ENCODE measurements at places on chromosomes 5 and 9.

DNA sequence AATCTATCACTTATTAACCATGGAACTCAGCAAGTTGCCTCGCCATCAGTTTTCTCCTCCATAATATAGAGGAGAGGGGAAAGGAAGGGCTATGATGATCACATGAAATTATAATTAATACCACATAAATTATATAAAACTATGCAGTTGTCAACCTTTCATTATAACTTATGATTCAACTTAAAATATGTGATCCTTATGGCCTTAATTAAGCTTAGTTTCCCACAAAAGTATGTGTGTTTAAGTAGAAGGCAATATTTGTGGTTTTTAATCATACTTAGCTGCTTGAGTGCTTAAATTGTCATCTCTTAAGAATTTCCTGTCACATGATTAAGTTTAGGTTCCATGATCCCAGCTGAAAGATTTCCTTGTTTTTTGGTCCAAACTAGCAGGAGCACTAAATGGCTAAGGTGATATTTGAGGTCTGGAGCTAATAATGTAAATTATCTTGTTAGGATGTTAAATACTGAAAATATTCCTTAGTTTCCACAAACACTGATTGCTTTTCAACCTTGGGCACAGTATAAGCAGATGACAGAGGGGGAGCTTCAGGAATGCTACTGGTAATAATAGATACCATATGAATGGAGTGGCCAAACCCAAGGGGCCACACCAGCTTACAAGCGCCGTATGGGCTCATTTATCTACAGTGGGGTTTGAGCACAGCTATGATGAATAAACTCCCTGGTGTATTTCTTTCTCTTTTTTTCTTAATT, 26.4 kb upstream of the F2R start:
- no peak for DNase-seq

GRCh38 chr5:16970826-16971225, 34.7 kb upstream of the MYO10 start:
- DNase-seq = no peak

- DNase-seq = no peak
These were observed 5.7 kb upstream of the AGGF1 start for GRCh38 chr5:77024490-77024889.

DNA sequence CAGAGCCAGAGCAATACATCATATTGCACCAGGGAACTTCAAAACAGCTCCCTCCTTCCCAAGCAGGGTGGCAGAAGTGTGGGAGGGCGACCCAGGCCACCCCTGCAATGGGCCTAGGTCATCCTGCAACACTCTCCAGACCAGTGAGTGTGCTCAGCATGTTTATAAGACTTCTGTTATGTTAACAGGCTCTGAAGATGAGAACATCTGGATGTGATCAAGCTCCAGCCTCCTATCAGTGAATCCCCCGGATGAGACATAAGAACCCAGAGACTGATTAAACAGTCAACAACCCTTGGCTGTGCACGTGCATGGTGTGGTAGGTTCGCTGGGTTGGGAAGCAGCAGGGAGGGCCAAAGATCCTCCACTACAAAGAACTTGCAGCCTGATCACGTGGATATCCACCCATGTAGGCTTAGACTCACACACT, 63.3 kb downstream of the ABCA1 start:
- no peak for DNase-seq

DNA sequence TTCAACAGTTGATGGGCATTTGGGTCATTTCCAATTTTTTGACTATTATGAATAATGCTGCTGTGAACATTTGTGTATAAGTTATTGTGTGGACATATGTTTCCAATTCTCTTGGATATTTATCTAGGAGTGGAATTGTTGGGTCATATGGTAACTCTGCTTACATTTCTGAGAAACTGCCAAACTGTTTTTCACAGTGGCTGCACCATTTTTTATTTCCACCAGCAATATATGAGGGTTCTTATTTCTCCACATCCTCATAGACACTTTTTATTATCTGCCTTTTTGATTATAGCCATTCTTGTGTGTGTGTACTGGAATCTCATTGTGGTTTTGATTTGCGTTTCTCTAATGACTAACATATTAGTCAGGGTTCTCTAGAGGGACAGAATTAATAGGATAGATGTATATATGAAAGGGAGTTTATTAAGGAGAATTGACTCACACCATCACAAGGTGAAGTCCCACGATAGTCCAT, 14.7 kb upstream of the MED27 start:
- no peak for DNase-seq

GRCh38 chr9:5811751-5812150, 21.2 kb downstream of the ERMP1 start:
- DNase-seq = no peak

DNA sequence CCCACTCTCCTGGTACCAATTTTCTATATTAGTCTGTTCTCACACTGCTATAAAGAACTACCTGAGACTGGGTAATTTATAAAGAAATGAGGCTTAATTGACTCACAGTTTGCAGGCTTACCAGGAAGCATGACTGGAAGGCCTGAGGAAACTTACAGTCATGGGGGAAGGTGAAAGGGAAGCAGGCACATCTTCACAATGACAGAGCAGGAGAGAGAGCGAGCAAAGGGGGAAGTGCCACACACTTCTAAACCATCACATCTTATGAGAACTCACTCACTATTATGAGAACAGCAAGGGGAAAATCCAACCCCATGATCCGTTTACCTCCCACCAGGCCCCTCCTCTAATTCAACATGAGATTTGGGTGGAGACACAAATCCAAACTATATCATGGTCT, 72.2 kb downstream of the ATG10 start:
- DNase-seq = no peak

DNA sequence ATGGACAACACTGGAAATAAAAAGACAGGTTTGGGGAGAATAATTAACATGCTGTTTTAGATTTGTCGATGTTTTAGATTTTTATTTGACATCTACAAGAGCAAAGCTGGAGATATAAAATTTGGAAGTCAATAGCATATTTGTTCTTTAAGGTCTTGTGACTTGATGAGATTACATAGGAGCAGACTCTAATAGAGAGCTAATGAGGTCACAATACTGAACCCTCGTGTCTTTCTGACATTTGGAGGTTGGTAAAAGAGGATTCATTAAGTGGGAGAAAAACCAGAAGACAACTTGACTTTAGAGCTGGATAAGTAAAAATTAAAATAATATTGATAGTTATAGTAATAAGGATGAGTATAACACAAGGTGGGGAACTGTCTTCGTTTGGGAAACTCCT, 322.7 kb upstream of the SEMA6A start:
- DNase-seq = no peak

GRCh38 chr9:137000177-137000930, 4.0 kb upstream of the CLIC3 start:
- DNase-seq = no peak

DNA sequence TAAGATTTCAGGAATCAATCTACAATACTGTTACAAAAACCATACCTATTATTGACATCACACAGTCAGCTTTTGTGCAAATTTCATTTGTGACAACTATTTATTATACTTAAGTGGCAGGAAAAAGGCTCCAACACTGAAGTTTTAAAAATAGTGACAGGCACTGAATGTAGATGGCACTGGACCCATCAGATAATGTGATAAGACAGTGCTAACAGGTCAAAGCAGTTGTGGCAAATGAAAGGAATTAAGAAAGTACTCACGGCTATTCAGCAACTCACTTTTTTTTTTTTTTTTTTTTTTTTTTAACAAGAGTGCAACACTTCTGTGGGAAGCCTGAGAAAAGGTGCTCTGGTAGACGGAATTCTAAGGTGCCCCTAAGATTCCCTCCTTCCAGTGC, 115.0 kb upstream of the MEF2C start:
- DNase-seq = no peak

GRCh38 chr9:111412280-111412679, 71.9 kb downstream of the ECPAS start:
- DNase-seq = no peak

- DNase-seq = no peak
These were observed 46.3 kb downstream of the PTCD2 start for GRCh38 chr5:72366324-72366976.

GRCh38 chr5:169804861-169805260, 167.8 kb downstream of the DOCK2 start:
- no peak for DNase-seq

DNA sequence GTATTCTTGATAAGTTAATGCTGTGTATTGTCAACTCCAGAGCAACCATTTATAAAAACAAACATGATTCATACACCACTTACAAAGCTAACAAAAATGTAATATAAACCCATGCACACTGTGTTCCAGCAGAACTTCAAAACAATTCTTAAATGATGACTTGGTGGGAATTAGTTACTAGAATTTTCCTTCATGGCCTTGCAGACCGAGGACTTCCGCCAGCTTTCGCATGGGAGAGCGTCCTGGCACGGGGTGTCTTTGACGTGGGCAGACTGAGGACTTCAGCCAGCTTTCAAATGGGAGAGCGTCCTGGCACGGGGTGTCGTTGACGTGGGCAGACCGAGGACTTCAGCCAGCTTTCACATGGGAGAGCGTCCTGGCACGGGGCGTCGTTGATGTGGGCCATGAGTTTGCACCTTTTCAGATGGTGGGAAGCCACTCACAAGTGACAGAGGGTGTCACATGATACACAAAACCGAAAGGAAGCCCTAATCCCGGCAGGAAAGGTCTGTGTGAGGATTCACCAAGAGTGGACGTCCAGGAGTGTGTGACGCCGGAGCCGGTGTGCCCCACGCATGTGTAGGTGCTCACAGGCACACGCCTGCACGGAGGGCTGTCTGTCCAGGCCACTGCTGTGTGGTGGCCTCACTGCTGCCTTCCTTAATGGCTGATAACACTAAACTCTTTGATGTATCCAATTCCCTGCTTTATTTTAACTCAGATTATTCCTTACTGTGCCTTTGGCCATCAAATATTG, 211.3 kb upstream of the IRX4 start:
- no peak for DNase-seq

DNA sequence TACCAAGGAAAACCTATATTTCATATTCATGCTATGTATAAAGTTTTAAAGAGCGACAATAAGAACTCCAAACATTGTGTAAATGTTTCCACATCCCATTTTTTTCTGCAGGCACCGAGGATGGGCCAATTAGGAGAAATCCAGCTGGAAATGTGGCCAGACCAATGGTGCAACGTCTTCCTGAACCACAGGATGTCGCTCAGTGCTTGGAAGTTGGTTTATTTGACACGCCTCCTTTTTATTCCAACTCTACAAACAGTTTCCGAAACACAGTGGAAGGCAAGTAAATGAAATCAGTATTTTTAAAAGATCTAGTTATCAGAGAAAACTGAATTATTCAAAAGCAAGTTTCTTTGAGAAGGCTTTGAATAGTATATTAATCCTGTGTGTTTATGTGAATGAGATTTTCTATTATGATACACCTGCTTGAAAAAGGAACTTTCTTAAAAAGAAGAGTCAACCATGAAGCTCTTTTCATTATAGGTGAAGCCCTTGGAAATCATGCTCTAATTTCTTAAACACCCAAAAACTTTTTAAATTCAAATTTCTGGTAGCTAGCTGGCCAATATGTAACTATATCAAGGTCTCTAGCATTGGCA, 9.1 kb downstream of the TYRP1 start:
- DNase-seq = no peak

DNA sequence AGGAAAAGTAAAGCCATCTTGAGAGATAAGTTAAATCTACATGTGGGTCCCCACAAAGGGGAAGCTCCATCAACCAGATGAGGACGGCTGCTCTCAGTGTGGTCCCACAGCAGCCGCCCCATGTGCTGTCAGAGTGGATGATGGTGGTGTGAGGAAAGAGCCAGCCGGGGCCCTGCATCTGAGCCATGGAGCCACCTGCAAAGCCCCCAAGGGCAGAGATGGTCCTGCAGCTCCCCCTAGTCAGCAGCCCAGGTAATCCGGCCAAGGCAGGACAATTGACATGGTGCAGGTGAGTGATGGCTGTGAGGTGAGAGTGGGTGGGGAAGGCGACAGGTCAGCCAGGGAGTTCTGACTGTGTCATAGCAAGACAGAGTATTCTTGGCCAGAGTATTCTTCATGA, 458.8 kb downstream of the ICE1 start:
- no peak for DNase-seq

GRCh38 chr5:132230871-132231270, 3.2 kb upstream of the P4HA2 start:
- DNase-seq = no peak

- no peak for DNase-seq
These were observed 78.7 kb downstream of the SLC25A46 start for GRCh38 chr5:110817459-110817858.

GRCh38 chr5:1793301-1793740, 6.3 kb downstream of the MRPL36 start:
- no peak for DNase-seq

DNA sequence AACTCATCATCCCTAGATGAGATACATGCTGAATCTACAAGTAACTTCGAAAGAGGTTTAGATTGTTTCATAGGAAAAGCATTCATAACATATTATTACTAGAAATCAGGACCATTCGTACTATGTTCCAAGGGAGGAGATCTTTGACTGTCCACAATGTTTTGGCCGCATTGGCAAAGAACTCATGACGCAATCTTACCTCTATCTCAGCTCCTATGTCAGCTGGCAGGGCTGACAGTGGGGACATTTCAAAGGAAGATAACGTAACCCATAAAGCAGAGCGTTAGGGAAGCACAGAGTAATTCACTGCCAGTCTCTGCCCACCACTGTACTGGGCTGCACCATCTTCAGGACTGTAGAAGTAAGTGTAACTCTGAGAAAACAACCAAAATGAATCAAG, 69.7 kb downstream of the EFNA5 start:
- DNase-seq = no peak

DNA sequence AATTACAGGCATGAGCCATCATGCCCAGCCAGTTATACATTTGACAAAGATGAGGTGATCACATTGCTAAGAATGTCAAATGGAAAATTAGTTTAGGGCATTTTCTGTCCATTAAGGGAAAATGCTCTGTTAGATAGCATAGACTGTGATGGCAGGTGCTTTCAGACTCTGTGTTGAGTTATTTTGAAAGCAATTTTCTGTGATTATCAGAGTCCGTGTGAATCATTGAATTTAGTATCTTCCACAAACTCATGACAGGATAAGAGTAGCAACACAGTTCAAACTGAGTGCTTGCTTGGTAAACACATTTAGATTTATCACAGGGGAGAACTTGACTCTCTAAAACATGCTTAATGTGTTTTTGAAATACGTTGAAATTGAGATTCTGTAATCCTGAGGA, 69.0 kb downstream of the GAPVD1 start:
- no peak for DNase-seq

DNA sequence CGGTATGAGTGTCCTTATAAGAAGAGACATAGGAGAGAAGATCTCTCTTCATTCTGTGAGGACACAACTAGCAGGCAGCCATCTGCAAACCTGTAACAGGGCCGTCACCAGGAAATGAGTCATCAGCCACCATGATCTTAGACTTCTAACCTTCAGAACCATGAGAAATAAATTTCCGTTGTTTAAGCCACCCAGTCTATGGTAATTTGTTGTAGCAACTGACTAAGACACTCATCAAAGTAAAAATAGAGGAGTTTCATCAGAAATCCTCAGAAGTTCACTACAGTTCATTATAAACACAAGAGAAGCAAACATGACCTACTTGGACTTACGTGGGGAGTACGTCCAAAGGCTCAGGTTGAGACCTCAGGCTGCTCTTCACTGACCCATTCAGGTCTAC, 357.7 kb downstream of the SEMA5A start:
- no peak for DNase-seq

All from activated CD4-positive, alpha-beta T cell treated with anti-CD3 and anti-CD28 coated beads for 24 hours (primary cell).